Stimulated activated CD8-positive, alpha-beta memory T cell treated with anti-CD3 and anti-CD28 coated beads, Interleukin-12 subunit alpha, Interleukin-12 subunit beta, amount 100 ng/mL, for 4 hours (primary cell): ENCODE measurements at places on chromosomes 13 and 19.

- DNase-seq: no peak
Observed at GRCh38 chr13:44433863-44434765, 60.5 kb downstream of the SERP2 start.

GRCh38 chr13:24124789-24125476 is 35.6 kb upstream of the SPATA13 start:
- DNase-seq: no peak

- DNase-seq: no peak
Observed at GRCh38 chr13:65882810-65883209, 1347.3 kb downstream of the PCDH9 start.

DNA sequence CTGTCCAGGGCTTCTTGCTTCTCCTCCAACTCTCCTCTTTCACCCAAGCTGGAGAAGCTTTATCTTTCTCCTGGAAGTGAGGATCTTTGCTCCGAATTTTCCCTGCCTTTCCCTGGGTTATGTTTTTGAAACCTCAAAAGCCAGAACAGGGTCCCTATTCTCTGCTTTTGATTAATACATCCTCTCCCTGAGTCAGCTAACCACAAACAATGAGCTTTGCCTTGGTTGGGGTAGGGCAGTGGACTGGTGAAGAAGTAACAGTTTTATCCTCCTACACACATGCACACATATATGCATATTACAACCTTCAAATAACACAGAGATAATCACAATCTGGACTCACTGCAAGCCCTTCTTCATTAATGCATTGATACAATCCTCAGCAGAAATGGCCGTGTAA is 44.6 kb downstream of the DLEU7 start:
- no peak for DNase-seq

DNA sequence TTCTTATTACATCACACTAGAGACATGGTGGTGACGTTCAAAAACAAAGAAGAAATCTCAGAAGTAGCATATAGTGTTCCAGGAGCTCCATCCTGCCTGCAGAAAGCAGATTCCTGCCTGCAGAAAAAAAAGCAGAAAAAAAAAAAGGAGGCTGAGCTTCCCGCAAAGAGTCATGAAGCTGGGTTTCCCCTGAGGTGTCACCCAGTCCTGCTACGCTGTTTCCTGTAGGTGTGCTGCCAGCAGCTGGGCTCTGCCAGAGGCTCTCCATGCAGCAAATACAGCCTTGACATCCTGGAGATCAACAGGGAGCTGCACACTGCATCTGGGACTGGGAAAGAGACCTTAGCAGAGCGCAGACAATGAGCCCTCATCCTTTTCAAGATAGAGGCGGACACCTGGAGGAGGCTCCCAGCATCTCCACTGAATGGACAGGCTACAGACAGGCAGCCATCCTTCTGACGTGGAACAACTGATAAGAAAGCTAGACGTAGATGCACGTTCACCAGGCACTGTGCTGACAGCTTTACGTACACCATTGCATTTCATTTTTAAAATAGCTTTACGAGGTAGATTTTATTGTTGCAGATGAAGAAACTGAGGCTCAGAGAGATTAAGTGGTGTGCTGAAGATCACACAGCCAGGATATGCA is 350.9 kb downstream of the FOXO1 start:
- peak; percentile 11 for DNase-seq

DNA sequence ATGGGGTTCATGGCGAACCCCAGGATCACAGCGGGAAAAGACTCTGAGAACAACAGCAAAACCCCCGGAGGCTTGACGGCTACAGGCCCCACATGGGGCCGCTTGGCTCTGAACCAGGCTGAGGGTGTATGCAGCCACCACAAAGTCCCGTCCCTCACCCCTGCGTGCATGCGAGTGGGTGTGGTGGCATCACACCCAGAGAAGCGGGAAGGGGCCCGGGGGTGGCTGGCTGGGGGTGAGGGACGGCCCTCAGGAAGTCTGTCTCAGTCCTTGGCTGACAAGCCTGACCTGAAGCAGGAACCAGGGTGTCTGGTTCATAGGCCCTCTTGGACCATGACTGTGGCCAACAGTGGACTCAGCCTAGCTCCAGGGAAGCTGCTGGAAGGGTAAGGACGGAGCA is 34.2 kb downstream of the CEBPG start:
- no peak for DNase-seq

GRCh38 chr13:66886264-66886663 is 343.9 kb downstream of the PCDH9 start:
- DNase-seq: no peak

- DNase-seq: no peak
Observed at GRCh38 chr19:15170345-15170744, 30.4 kb downstream of the NOTCH3 start.

GRCh38 chr19:1343041-1343440 is 40.7 kb upstream of the NDUFS7 start:
- no peak for DNase-seq

- no peak for DNase-seq
Observed at GRCh38 chr19:1579222-1579621, 11.1 kb upstream of the MEX3D start.

DNA sequence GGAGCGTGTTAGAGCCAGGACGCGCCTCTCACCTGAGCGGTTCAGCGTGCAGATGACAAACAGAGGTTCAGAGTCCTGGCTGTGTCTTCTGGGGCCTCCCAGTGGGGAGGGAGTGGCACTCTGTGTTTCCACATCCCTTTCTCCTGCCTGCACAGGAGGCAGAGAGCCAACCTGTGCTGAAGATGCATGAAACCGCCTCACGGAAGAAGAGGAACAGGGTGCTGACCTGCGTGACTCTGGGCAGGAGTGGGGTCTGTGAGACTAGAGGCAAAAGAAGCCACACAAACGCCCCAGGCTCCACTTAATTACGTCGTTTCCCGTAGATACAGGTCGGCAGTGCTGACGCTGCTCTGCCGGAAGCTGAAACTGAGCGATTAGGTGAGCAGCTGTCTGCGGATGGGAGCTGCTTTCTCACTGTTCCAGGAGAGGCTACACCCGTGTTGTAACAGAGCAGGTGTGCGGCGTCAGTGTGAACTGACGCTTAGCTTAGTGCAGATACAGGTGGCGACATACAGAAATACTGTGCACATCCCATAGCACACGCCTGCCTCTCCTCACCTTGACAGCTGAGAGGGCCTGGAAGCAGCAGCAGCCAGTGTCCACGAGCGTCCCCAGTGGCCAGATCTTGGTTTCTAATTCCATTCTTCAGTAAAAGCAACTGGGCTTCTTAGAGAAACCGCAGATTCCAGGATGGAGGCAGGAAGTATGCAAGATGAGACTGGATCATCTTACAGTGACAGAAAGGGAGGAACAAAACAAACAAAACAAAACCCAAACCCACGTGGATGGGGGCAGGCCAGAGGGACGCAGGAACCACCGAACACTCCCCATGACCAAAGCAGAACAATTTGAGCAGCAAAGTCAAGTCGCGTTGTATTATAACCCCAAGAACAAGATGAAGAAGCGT is 37.7 kb upstream of the MCF2L start:
- no peak for DNase-seq

GRCh38 chr19:18612051-18612771 is 459 bp upstream of the TMEM59L start:
- DNase-seq: no peak

- no peak for DNase-seq
Observed at GRCh38 chr19:48400018-48400742, 6.7 kb downstream of the GRIN2D start.
